IMR-90 (cell line): ENCODE measurements at places on chromosomes 16 and 17.

DNA sequence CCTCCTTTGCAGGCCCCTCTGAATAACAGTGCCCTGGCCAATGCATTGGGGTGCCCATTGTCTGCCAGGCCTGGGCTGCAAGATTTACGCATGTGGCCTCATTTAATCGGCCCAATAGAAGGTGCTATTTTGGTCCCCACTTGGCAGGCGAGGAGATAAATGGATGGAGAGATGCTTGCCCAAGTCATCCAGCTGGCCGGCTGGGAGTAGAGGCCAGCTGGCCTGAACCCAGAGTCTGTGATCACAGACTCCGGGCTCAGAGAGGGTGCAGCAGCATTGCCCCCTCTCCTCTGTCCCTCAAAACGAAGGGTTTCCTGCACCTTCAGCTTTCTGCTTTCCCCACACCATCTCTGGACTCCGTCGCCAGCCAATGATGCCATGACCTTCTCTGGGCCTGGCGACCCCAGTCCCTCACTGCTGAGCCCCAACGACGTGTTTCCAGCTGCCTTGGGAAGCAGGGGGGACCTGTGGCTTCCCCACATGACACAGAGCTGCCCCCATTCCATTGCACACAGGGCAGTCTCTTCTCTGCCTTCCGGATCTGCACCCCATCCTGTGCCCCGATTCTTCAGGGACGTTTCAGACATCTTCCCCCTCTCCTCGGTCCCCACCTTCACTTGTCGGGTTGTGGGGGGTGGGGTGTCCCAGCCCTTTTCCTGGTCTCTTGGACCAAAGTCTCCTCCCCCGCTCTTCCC lies 3.5 kb upstream of the ADGRG1 start:
- no peak for DNase-seq

GRCh38 chr16:73418051-73418450 lies 370.1 kb upstream of the ZFHX3 start:
- no peak for DNase-seq

GRCh38 chr16:14284930-14285512 lies 213.9 kb downstream of the MRTFB start:
- DNase-seq, result no peak

DNA sequence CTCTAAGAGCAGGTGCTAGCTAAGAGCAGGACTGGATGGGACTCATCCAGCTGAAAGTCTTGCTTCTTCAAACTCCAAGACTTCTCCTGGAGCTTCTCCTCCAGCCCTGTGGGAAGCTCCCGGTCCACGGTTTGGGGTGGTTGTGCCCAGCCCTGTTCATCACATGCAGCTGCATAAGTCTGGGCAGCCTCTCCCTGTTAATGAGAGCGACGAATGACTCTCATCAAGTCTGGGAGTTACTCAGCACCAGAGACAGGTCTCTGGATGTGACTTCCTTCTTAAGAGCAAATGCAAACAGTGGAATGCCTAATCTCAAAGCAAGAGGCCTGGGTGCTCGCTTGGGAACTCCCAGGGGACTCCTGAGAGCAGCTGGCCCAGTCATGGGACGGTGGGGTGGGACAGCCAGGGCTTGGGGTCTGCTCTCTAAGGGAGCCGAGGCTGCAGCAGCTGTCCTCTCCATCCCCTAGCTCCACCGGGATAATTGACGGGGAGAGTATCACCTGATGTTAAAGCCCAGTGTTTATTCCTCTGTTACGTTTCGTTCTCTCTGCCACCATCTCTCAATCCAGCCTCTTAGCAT lies 35.3 kb upstream of the CRHR1 start:
- DNase-seq, result no peak

DNA sequence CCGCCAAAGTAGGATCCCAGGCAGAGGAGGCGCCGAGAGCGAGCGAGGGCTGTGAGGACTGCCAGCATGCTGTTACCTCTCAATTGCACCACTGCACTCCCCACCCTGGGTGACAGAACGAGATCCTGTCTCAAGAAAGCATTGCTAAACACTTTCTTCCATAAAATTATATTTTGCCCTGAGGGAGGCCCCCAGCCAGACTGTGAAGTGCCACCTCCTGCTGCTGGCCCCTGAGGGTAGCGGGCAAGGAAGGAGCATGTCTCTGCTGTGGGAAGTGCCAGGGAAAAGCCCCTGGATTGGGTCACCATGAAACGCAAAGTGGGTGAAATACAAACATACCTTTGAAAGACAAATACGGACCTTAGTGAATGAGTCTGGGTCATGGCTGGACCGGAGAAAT lies 78.0 kb upstream of the AMZ2 start:
- DNase-seq, result no peak

DNA sequence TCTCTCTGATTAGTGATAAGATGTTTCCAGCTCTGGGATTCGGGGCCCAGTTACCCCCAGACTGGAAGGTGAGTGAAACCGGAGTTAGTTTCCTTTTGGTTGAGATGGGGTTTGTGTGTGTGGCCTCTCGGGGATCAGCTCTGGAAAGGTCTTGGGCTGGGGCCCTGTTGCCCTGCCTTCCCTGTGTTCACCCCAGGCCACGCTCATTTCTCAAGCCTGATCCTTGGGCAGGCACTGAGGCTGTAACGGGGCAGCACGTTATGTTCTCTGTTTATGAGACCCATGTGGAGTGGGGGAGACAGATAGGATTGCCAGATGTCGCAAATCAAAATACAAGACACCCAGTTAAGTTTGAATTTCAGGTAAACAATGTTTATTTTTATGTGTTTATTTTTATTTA lies 35.5 kb downstream of the CPNE2 start:
- DNase-seq, result no peak

DNA sequence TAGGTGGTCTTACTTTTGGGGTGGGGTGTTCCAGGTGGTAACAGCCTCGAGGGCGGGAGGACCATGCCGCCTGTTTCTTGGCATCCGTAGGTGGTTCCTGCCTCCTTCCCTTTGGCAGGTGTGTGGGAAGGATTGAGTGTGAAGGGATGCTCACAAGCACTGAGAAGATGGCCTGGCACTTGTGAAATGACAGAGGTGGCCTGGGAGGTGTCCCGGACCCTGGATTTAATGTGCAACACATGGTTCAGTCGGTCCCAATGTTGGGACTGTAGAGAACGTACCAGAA lies 165.8 kb upstream of the FOXF1 start:
- DNase-seq, result no peak

- DNase-seq, result no peak
Observed at GRCh38 chr16:15747937-15748336, 97.9 kb downstream of the NDE1 start.

- no peak for DNase-seq
Observed at GRCh38 chr17:45828582-45829133, 16.0 kb upstream of the SPPL2C start.
